ENCODE measurements at places on chromosomes 1 and 21.

- no peak for DNase-seq
Observed at GRCh38 chr1:176119549-176119948, 87.5 kb downstream of the COP1 start.

DNA sequence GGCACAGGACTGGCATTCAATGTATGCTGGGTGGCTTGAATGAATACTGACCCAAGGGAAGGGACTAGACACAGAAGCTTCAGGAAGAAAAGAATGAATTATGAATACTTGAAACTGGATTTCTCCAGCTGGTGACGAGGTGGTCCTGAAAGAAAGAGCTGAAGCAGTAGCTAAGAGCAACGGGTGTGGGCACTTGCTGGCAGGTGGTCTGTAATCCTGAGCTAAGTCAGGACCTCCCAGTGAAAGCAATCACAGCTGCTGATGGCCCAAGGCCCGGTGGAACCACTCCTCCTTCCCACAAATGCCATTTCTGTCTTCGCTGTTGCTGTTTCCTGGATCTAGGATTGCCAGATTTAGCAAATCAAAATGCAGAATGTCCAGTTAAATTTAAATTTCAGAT, 47.0 kb downstream of the NEK2 start:
- no peak for DNase-seq

- no peak for DNase-seq
Observed at GRCh38 chr1:8047112-8047511, 21.0 kb upstream of the ERRFI1 start.

DNA sequence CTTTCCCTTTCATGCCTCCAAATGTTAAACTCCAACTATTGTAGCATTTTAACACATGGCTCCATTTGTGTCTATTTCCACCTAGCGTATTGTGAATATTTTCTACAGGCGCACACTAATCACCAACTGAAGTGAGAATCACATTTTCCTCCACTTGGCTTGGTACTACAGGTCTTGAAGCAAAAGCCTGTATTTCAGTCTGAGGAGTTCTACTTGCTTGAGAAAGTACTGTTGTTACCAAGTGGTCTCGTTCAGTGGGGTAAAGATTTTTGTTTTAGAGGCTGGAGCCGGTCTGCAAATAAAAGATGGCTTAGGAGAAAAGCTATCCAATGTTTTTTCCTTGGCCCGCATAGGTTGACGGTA, 550 bp upstream of the PTBP2 start:
- DNase-seq: no peak

DNA sequence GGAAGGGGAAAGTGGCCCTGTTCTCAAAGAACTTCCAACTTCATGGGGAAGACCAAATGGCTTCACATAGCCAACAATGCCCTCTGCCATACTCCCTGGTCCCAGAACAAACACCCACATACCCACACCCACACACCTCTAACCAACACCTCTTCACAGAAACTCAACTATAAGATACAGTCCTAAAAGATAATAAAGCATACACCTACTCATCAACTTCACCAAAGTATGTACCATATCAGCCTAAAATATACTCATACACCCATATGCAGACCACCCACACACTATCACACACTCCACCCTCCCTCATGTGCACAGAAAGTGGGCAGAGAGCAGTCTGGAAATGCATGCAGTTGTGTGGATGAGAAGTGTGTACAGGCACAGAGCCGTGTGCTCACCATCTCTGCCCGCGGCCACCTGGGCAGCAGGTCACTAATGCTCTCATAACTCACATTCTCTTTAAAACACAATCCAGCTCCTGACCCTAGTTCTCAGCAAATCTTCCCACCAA, 27.7 kb downstream of the IQGAP3 start:
- no peak for DNase-seq

DNA sequence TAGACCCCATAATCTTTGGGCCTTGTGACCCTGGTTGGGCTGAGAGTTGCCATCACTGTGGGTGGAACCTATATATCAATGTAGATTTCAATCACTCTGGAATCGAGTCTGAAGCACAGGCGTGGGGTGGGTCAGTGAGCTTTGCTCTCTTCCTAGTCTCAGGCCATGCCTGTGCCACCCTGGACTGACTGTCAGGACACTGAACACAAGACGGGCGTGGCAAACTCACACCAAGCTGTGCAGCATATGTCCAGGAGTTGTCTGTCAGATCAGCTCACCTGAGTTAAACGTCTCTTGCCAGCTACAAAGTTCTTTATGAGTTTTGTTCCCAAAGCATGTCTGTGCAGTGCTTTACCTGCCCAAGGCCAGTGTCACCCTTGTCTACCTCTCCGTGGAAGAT, 30.9 kb upstream of the ALPL start:
- no peak for DNase-seq

DNA sequence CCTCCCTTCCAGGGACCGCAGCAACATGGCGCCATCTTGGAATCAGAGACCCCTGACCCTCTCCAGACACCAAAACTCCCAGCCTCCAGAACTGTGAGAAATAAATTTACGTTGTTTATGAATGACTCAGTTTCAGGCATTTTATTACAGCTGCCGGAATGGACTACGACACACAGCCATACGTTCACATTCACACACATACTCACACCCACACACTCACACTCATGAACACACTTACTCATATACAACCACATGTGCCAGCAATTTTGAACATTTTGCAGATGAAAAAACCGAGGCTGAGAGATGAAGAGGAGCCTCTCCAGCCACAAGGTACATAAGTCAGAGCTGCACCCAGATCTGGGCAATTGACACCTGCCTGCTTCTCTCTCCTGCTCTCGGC, 151.0 kb upstream of the RAB4A start:
- no peak for DNase-seq

- DNase-seq: no peak
Observed at GRCh38 chr1:224631462-224632115, 15.5 kb downstream of the CNIH3 start.

Measured in retinal pigment epithelial cell (primary cell).